ENCODE measurements at places on chromosomes 5 and 9. TPM values are rescaled to one million over a fixed set of nuclear protein-coding genes. Genes with fewer than 3 reads are reported as not detected.

The IFNA21 gene
- total RNA-seq, result not detected

The SPINK7 gene
- not detected for total RNA-seq

The BDP1 gene
- total RNA-seq, result 12.3 TPM

The FBN2 gene
- 20.5 TPM for total RNA-seq

The PCDHGA9 gene
- total RNA-seq, result not detected

The PCDHGB5 gene
- total RNA-seq, result 2.1 TPM

The INSYN2B gene
- total RNA-seq, result 0.63 TPM

The GFPT2 gene
- total RNA-seq, result 62.8 TPM

The MATR3 gene
- total RNA-seq, result 181 TPM

The C9orf50 gene
- total RNA-seq, result not detected

The CDX1 gene
- total RNA-seq, result not detected

The TTC16 gene
- total RNA-seq, result not detected

The RLN2 gene
- total RNA-seq, result 0.21 TPM

The C5orf58 gene
- not detected for total RNA-seq

The SPINK4 gene
- not detected for total RNA-seq

The NDOR1 gene
- total RNA-seq, result 13.4 TPM

The SPATA31A3 gene
- total RNA-seq, result not detected

The AGXT2 gene
- not detected for total RNA-seq

The CDH9 gene
- not detected for total RNA-seq

The EFNA5 gene
- 26.7 TPM for total RNA-seq

The IL9 gene
- total RNA-seq, result not detected

The PLAC8L1 gene
- total RNA-seq, result not detected

The SPATA9 gene
- total RNA-seq, result not detected

The HARS1 gene
- 86.5 TPM for total RNA-seq

The TRIM36 gene
- total RNA-seq, result 2.6 TPM

The RETREG1 gene
- total RNA-seq, result 2.8 TPM

The CWC27 gene
- 20.2 TPM for total RNA-seq

The SCGB3A2 gene
- not detected for total RNA-seq

The BTNL8 gene
- not detected for total RNA-seq

The RAB3C gene
- total RNA-seq, result not detected

The PHF24 gene
- 0.09 TPM for total RNA-seq

The BRINP1 gene
- total RNA-seq, result 0.16 TPM

The ARHGEF28 gene
- total RNA-seq, result 13.3 TPM

The ANKRD18B gene
- total RNA-seq, result 4.2 TPM

The RASEF gene
- total RNA-seq, result 5.6 TPM

The SLC34A1 gene
- total RNA-seq, result not detected

The NMUR2 gene
- total RNA-seq, result not detected

The PLCXD3 gene
- total RNA-seq, result 0.13 TPM

The HTR1A gene
- not detected for total RNA-seq

The TENT4A gene
- 24.9 TPM for total RNA-seq

The TAF1L gene
- total RNA-seq, result not detected

The HRH2 gene
- total RNA-seq, result 0.46 TPM

The ACO1 gene
- total RNA-seq, result 27.5 TPM

The LCN12 gene
- total RNA-seq, result 1.8 TPM

The TSSK1B gene
- total RNA-seq, result not detected

The TMC1 gene
- not detected for total RNA-seq

The EGR1 gene
- total RNA-seq, result 9.5 TPM

The INVS gene
- total RNA-seq, result 10.7 TPM

The ADRB2 gene
- 0.73 TPM for total RNA-seq

The ANKS6 gene
- total RNA-seq, result 20.4 TPM

The PCDHA6 gene
- total RNA-seq, result not detected

The GRM6 gene
- not detected for total RNA-seq

The CCDC192 gene
- total RNA-seq, result not detected

The EIF4E1B gene
- total RNA-seq, result not detected

The SLCO6A1 gene
- not detected for total RNA-seq

The TRIM7 gene
- total RNA-seq, result 46.1 TPM

The FAM151B gene
- total RNA-seq, result 1.2 TPM

The DDX4 gene
- not detected for total RNA-seq

The PCDHA5 gene
- 0.88 TPM for total RNA-seq

The PCDHGA5 gene
- total RNA-seq, result 0.18 TPM

All from A549 treated with ZK216348 at 1 μM for 4 hours (cell line).